Sigmoid colon (tissue), 7 donors: ENCODE measurements at places on chromosomes 2 and 18. TPM values are rescaled to one million over a fixed set of nuclear protein-coding genes. Genes with fewer than 3 reads are reported as not detected.

- DNase-seq = no peak
Measured at GRCh38 chr18:76130845-76131244, 364.2 kb downstream of the ZNF516 start.

- DNase-seq = no peak
Measured at GRCh38 chr2:174158003-174158402, 90.3 kb downstream of the OLA1 start.

DNA sequence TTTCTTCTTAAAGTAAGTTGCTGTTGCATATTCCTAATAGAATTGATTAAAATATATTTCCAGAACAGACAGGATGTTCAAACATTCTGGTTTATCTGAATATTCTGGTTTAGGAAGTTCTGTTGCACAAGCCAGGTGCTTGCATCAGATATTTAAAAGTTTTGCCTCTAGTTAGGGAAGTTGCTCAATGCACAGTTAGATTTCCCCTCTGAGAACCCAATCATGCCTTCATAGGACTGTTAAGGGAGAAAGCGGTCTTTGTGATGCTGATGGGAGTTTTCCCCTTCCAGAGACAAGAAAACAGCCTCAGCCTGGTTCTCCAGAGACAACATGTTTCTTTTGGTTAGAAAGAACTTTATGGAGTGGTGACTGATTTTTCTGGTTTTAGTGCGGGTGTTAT is 65.6 kb upstream of the REV1 start:
- no peak for DNase-seq

GRCh38 chr18:45355944-45356520 is 259.2 kb upstream of the SLC14A2 start:
- no peak for DNase-seq

DNA sequence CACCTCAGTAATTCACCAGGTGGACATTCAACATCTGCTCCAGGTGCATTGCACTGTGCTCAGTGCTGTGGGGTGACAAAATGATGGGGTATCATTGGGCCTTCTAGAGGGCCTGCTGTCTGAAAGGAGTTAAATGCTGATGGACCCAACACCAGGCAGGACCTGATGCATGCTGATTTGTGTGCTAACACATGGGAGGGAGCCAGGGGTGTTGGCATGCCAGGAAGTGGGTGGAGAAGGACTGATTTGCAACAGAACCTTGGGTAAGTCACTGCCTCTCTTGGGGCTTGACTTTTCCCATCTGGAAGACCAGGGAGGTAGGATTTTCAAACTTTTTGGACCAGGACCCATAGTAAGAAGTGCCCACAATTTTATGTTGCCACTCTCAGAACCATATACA is 57.9 kb upstream of the CXCR4 start:
- no peak for DNase-seq

DNA sequence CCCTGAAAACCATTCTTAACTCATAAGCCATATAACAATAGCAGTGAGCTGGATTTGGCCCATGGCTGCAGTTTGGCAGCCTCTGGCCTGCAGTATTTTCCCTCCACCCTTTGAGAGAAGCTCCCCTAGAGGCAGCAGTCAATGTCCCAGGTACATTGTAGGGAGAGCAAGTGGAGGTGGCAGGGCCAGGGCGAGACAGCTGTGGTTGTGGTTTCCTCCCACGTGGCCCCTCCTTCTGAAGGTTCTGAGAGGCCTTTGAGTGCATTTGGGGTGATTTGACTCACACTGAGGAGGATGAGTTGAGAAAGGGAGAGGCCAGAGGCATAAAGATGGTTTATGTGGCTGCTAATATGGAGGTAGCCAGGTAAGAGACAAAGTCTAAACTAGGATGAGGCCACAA is 45.5 kb upstream of the LDAH start:
- no peak for DNase-seq

GRCh38 chr2:170926743-170927297 is 2.2 kb upstream of the GORASP2 start:
- DNase-seq = no peak

- DNase-seq = no peak
Measured at GRCh38 chr2:241925277-241925676, 55.7 kb downstream of the RTP5 start.

DNA sequence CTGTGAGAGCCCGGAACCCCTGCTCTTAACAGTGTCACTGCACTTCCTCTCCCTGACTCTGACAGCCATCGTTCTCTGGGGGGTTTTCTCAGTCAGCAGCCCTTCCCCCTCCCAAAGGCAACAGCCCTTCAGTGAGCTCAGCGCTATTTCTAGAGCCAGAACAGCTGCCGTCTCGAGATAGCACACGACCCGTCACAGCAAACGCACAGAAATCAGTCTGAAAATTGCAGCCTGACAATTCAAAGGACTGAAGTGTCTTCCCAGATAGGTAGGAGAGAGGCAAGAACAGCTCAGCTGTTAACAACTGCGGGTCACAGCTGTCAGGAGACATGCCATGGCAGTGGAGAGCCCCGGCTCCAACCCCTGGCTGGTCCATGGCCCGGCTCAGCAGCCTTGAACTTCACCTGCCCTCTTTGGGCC is 45.4 kb downstream of the ST8SIA5 start:
- DNase-seq = no peak

GRCh38 chr2:177771191-177771590 is 301.4 kb downstream of the PDE11A start:
- DNase-seq = no peak

- DNase-seq = no peak
Measured at GRCh38 chr18:41906528-41907146, 48.4 kb upstream of the PIK3C3 start.

GRCh38 chr18:39600894-39601293 is 2035.3 kb upstream of the CELF4 start:
- DNase-seq = no peak

DNA sequence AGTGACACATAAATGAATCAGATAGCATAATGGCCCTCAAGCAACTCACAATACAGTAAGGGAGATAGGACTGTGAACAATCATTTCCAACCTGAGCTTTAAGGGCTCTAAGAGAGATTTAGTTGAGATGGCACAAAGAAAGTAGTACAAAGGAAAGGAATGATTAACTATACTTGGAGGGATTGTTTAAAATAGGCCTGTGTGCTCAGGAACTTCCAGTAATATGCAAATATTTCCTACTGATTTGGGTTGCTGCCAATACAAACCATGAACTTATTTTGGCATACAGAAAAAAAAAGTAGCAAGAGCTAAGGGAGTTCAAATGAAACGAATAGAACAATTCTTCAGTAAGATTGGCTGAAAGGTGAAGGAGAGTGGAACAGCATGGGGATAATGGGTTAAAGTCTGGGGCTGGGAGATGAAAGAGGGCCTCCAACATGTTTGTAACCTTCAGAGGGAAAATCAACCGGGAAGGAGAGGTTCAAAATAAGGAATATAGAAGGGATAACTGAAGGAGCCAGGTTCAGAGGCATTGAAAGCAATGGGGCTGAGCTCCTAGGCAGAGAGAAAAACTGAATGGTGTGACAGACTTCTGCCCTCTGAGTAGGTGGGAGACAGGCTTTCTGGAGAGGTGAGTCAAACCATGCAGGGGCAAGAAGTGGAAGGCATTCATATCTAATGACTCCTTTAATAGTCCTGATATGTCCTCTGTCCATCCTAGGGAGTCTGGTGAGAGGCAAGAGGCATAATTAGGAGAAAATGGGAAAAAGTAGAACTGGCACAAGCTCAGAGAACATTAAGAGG is 83.5 kb downstream of the DNAH7 start:
- no peak for DNase-seq

DNA sequence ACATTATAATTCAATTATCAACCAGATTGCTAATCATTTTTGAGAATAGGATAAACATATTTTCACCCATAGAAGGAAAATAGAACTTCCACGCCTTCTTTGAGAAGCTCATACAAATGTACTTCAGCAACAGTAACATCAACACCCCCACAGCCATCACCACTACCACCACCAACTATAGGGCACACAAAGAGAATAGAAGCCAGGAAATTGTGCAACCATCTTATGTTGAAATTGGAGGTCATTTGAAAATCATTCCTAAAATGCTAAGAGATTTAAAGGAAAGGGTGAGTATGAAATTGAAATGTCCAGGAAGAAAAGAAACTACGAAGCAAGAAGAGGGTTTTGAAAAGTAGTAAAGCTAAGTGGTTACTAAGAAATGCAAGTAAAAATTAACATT is 563.4 kb downstream of the ZNF804A start:
- no peak for DNase-seq

DNA sequence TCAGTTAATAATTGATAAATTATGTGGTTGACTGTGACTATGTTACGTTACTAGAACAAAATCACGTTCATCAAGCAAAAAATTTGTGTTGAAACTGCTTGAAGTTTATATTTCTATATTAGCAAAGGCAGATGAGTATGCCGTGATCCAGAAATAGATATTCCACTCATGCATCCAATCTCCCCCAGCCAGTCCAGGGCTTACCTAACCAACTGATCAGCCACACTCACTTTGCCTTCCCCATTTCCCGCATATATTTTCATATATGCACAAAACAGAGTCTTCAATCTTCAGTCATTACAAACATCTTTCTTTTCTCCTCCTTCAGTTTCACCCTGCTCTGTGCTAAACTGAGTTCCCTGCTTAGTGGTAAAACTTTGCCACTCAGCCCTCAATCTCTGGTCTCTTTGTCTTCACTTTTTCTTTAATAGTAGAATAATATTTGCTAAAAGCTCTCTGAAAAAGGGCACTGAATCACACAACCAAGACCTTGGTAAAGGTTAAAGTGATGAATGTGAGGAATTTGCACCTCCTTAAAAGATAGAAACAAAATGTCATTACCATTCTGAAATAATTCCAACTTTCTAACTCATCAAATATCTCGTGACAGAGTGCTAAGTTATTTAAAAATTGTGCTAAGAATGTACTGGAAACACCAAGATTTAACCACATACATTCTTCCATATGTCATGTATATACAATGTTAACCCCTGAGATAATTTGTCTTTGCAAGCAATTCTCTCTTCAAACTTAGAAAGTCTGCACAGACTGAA is 893.2 kb upstream of the CRIM1 start:
- no peak for DNase-seq

DNA sequence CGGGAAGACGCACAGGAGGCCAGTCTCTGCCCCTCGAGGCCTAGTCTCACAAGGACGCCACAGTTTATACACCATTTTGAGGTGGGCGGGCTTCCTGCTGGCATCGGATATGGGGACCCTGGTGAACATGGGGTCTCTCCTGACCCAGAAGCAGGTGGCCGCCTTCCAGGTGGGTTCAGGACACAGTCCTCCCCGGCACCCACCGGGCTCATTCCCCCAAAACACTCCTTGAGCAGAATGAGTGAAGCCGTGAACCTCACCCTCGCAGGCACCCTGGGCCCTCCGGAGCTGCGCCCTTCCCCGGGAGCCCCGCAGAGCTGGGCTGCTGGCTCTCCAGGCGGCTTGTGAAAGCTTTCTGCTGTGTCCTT is 6.5 kb downstream of the NFATC1 start:
- DNase-seq = no peak

DNA sequence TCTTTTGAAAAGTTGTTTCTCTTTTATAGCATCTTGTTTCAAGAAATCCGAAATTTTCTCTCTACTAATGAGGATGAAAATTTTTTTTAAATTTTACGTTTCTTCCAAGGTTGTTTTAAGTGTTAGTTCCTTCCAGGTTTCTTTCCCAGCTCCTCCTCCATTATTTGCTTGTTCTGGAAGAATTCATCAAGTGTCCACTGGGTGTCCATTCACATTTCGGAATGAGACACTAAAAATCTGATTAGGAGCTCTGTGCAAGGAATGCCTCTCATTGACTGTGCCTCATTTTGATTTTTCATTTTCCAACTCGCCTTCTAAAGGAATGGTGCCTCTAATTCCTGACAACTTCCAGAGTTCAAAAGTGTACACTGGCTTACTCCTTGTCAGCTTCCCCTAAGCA is 6.1 kb downstream of the SP100 start:
- DNase-seq = no peak

DNA sequence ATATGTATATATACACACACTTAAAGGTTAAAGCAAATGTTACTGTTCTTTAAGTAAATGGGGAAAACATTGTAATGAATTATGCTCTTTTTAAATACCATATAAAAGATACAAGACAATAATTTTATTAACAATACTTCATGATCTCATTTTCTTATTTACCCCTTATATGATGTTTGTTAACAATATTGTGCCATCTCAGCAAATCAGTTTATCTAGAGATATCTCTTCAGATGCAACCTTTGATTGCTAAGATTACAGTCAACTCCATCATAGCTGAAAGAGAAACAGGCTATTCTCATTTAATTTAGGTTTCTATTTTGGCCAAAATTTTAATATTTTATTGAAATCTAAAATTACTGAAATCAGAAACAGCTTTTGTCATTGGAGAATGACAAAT is 197.9 kb downstream of the CALCRL start:
- DNase-seq = no peak

DNA sequence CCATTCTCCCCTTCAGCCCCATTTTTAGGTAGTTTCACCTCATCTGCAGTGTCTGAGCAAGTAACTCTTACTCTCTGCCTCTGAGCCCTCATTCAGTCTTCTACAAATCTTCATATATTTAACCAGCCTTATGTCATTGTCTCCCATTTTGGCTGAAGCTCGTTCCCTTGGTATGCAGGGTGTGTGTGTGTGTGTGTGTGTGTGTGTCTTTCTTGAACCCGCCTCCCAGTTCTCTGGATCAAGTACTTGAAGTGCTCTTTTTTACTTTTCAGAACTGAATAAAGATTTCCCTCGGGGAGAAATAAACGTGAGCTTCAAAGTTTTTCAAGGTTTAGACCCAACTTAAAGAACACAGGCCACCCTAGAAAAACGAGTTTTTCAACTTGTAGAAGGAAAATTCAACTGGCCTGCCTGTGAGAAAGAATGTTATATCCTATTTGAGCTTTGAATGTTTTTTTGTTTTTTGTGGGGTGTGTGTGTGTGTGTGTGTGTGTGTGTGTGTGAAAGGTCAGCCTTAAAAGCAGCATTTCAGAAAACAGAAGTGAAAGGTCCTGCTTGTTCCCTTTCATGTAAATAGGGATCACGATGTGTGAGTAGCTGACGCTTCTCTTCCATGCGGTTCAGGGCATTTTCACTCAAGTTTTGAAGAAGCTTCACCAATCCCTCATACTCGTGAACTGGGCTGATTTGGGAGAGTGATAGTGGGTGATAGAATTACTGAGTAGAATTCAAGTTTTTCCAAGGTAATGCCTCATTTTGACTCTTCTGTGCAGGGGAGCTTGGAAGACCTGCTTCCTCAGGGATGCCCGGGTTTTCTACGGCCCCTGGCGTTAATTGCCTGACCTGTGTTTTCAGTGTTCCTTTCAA is 50.6 kb upstream of the EML6 start:
- no peak for DNase-seq

GRCh38 chr18:14767474-14767873 is 19.5 kb downstream of the ANKRD30B start:
- no peak for DNase-seq

SCN2A gene
- 1.1 TPM for total RNA-seq

ARHGAP25 gene
- 6.4 TPM for total RNA-seq

KCNK3 gene
- total RNA-seq = 12.2 TPM

SERPINB12 gene
- total RNA-seq = not detected

SPP2 gene
- not detected for total RNA-seq

SKOR2 gene
- not detected for total RNA-seq

CRYGD gene
- not detected for total RNA-seq

GALNT5 gene
- total RNA-seq = under 0.01 TPM

PARD3B gene
- total RNA-seq = 42.5 TPM

EPB41L3 gene
- total RNA-seq = 106 TPM

RSAD2 gene
- 7.2 TPM for total RNA-seq
